ENCODE measurements at places on chromosomes 3 and 15.

- no peak for DNase-seq
Observed at GRCh38 chr3:56711344-56711743, 28.3 kb upstream of the TASOR start.

GRCh38 chr3:171295484-171296373 is 164.5 kb downstream of the TNIK start:
- DNase-seq = no peak

DNA sequence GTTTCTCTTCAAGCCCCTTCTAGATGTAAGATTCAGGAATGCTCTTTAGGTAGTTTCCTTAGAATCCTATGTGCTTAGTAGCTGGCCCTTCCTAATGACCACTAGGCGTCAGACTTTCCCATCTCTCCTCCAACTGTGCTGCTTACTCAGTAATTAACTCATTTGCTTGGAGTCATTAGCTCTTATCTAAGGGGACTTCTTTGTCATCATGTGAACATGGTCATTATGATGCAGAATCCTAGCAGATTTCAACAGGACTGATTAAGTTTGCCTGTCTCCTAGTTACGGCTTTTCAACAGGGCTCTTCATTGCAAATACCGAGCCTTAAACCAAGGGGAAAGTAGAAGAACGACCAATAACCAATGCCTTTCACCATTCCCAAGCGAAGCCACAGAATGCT is 46.4 kb downstream of the GJD2 start:
- DNase-seq = no peak

- DNase-seq = no peak
Observed at GRCh38 chr3:127534564-127534963, 56.0 kb downstream of the TPRA1 start.

DNA sequence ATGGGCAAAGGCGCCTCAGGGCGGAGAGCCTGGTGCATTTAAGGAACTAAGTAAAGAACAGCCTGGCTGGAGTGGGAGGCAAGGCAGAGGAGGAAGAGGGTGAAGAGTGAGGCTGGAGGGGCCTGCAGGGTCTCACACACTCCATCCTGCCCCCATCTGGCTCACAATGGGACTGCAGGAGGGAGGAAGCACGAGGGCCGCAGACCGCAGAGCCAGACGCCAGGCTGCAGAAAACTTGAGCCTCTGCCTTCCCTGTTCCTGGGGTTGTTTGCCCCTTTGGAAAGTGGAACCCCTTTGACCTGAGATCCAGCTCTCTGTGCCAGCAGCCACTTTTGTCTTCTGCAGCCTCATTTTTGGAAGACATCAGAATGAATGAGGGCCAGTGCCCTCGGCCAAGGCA is 138.0 kb downstream of the SRGAP3 start:
- no peak for DNase-seq

GRCh38 chr15:81069356-81069755 is 64.7 kb upstream of the CFAP161 start:
- DNase-seq = no peak

- DNase-seq = no peak
Observed at GRCh38 chr3:126269354-126269753, 87.9 kb downstream of the KLF15 start.

- no peak for DNase-seq
Observed at GRCh38 chr3:12999147-13000140, 73.8 kb downstream of the IQSEC1 start.

GRCh38 chr3:9779075-9779593 is 9.4 kb upstream of the CAMK1 start:
- no peak for DNase-seq

DNA sequence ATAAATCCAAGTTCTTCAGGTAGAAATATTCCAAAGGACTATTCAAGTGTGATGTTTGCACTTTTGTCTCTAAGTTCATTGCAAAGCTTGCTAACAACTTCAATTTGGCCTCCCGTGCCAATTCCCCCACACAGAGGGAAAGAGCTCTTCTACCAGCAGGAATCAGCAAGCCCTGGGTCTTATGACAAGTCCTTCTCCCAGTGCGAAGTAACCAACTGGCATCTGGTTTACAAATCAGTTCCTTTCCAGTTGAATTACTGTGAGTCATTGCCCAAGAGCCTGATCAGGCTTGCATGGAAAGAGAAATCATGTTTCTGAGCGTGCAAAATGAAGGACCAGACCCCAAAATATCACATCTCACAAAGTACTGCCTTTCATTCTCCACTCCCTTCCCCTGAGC is 62.7 kb upstream of the SLCO3A1 start:
- DNase-seq = no peak

DNA sequence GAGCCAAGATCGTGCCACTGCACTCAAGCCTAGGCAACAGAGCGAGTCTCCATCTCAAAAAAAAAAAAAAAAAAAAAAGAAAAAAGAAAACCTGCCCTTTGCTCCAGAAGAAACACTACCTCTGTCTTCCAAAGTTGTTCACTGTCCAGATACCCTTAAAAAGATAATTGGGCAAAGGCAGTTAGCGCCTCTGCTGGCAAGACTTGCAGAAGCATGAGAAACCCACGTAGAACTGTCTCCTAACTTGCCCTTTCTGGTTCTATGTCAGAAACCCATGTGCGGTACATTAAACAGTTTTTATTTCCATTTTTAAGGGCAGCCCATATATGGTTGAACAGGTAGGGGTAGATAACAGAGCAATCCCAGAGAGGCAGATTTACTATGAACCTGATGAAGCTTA is 1026.4 kb downstream of the ROBO2 start:
- no peak for DNase-seq

- DNase-seq = no peak
Observed at GRCh38 chr15:71811752-71812735, 1.7 kb downstream of the NR2E3 start.

- DNase-seq = no peak
Observed at GRCh38 chr15:101458158-101458900, 31.2 kb downstream of the PCSK6 start.

GRCh38 chr3:115999001-115999585 is 375.8 kb downstream of the GAP43 start:
- no peak for DNase-seq

GRCh38 chr3:25679642-25680302 is 15.1 kb upstream of the TOP2B start:
- DNase-seq = no peak

GRCh38 chr15:52021892-52022540 is 3.0 kb downstream of the MAPK6 start:
- DNase-seq = no peak

GRCh38 chr3:161149529-161149928 is 44.4 kb upstream of the B3GALNT1 start:
- DNase-seq = no peak

Measured in NCI-H187 treated with DMSO at 0.1 percent for 48 hours (cell line).